ENCODE measurements at places on chromosomes 7 and 10.

DNA sequence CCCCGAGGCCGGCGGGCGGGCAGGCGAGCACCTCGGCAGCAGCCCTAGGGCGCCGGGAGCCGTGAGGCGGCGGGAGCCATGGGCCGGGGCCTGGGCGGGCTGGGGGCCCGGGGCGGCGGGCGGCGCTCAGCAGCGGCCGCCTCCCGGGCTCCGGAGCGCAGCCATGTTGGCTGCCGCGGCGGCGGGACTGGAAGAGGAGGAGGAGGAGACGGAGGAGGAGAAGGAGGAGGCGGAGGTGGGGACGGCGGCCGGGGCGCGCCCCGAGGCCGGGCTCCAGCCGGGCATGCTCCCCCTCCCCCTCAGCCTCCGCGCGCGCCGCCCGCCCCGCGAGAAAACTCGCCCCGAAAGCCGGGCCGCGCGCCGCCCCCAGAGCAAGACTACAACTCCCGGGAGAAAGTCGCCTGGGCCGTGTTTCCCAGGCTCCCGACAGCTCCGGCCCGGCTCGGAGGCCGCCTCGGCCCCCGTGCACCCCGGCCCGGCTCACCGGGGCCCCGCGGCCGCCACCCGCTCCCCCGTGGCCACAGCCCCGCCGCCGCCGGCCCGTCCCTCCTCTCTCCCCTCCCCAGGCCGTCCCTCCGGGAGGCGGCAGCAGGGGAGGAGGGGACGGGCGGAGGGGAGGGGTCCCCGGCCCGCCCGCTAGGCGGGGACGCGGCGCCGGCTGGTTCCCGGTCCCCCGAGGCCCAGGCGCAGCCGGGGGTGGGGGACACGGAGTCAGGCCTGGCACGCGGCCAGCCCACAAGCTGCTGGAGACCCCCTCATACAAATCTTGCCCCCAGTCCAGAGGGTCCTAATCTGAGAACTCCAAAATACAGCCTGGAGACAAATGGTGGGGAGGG lies at the start of gene DLG5:
Gene DLG5, minus strand, starts transcription at position 190 of the 836 bp plus-strand sequence. CDS start 235 bp downstream, outside the sequence.
- peak; percentile 25 for DNase-seq

DNA sequence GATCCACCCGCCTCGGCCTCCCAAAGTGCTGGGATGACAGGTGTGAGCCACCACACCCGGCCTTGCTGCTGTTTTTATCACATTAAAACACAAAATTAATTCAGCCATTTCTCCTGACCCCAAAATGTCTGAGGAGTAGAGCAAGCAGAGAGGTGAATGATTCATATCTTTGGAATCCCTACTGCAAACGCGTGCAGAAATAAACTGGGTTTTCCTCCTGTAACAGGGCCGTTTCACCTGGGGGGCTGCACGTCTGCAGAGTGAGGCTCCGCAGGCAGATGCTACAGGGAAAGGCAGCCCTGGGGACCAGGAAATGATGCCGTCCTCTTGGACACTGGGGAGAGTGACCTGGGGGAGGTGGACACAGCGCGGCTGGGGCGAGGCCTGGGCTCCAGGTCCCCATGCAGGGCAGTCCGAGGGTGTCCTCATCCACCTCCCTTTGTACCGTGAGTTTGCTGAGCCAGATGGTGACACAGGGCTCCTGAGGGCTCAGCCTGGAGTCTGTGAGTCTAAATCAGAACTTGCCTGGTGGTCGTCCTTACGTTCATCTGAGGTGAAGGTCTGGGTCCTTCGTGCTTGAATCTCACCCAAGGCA lies 41.9 kb downstream of the PDGFA start:
- no peak for DNase-seq

- DNase-seq: no peak
Measured at GRCh38 chr7:142717453-142717852, 31.8 kb upstream of the PRSS1 start.

- no peak for DNase-seq
Measured at GRCh38 chr10:79026806-79027146, 42.0 kb upstream of the ZMIZ1 start.

DNA sequence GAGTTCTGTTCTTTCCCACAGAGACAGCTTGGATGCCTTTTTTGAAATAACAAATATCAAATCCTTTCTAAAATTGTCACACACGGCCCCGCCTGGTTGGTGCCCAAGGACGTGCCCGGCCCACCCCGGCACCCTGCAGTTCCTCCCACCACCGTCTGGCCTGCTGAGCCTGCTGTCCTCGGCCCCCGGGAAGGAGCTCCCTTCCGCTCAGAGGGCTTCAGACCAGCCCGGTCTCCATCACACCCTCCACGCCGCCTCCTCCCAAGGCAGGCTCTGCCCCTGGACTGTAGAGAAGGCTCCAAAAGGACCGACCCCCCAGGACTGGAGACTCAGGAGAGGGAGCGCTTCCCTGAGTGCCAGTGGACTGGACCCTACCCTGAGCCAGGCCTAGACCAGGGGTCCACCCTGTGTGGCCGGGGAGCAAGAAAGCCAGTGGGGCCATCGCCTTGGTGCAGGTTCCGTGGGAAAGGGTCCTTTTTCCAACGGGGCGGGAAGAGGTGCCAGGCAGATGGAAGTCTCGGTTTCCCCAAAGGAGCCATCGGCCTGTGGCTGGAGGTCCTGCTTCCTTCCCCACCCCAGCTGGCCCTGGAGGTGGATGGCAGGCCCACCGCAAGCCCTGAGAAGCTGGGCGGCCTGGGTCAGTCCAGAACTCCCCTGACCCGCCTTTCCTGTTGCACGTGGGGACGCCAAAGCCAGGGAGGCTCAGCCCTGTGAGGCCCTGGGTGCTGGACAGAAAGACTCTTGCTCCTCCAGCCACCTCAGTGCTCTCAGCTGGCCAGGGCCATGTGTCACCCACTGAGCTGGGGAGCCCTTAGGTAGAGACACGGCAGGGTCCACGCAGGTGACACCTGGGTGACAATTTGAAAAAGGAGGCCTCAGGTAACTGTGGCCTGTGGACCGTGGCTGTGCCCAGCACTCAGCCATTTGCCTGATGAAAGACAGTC lies 69.8 kb downstream of the PWWP2B start:
- DNase-seq: no peak

GRCh38 chr10:13690281-13690825 lies 103.6 kb downstream of the PRPF18 start:
- DNase-seq: peak; percentile 75

GRCh38 chr7:142774826-142775225 lies 4.1 kb downstream of the PRSS2 start:
- peak; percentile 39 for DNase-seq

DNA sequence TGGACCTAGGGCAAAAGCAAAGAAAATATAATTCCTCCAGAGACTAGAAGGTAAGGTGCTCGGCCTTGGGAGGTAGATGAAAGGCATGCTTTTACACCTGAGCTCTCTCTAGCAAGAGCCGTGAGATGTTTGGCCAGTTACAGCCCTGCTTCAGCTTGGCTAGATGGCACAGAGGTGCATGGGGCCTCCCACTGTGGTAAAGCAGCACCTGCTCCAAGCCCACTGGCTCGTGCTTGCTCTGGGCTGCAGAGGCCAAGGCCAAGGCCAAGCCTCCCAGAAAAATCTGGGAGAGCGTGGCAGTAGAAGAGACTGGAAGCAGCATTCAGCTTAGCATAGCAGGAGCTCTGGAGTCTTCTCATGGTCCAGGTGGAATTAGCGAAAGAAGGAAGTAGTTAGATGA lies 31.0 kb upstream of the OPALIN start:
- DNase-seq: no peak

- no peak for DNase-seq
Measured at GRCh38 chr7:142892951-142893350, 7.4 kb upstream of the TRPV6 start.

GRCh38 chr10:12971001-12971788 lies 30.3 kb downstream of the CCDC3 start:
- DNase-seq: no peak

- no peak for DNase-seq
Measured at GRCh38 chr10:84908491-84908890, 580.1 kb downstream of the CCSER2 start.

GRCh38 chr10:1228467-1228975 lies 172.3 kb downstream of the WDR37 start:
- no peak for DNase-seq

DNA sequence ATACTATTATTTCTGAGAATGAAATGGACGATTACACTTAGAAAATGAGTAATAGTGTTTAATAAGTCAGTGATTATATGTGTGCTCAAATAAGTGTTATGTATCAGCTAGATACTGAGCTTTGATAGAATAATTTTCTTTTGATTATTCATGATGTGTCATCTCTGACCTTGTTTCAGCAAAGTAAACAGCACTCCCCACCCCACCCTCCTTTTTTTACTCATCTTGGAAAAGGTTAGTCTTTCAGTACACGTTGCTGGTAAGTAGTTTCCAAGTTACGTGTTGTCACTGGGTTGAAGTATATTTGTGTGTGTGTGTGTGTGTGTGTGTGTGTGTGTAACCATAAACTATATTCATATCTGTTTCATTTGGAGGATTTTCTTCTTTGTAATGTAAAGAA lies 84.1 kb downstream of the GNAI1 start:
- DNase-seq: peak; percentile 86

DNA sequence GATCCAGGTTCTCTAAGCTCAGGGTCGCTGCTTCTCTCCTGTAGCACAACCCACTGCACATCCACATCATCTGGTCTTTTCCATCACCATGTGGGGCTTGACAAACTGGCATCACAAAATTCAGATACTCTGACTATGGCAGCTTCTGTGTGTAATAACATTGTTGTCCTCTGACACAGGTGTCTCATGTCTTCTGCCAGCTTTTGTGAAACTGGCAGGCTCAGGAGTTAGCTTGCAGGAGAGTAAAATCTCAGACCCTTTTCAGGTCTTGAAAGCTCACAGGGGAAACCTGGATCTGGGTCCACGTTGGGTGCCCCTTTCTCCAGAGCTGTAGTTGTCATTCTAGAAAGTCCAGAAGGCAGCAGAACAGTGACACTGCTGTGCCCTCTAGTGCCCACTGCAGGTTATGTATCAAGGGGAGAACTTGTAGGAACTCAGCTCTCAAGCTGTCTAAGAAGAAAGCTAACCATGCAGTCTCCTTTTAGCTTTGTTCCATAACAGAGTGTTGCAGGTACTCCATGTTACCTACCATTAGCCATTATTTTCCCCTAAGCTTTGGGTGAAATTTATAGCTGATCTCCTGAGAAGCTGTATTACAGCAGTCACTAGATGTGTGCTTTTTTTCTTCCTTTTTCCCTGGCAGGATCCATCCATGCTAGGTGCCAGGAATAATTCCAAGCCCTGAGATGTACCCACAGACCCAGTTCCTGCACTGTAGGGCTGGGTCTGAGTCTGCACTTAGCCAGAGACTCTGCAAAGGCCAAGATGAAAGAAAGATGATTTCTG lies 102.7 kb downstream of the ZNF248 start:
- DNase-seq: no peak

DNA sequence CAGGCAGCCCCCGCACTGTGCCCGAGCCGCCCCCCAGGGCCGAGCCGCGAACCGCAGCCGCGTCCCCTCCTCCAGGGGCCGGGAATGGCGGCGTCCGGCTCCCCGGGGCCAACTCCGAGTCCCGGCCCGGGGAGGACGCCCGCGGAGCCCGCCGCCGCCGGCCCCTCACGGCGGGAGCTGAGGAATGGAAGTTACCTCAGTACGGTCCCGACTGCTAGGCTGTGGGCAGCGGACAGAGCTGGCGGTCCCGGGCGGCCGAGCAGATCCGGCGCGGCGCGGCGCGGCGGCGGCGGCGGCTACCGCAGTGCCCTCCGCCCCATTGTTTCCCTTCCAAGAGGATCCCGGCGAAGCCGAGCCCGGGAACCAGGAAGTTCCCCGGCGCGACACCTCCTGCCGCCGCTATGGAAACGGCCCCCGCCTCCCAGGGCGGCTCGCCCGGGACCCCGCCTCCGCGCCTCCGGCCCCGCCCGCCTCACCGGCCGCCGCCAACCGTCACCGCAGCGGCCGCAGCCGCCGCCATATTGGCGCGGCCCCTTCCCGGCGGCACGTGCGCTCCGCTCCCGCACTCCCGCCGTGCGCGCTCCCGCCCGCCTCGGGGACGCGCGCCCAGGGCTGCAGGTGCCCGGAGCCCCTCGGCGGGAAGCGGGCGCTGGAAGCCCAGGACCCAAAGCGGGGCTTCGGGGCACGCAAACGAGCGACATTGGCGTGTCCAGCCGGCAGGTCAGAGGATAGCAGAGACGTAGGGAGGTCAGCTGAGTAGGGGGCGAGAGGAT lies at the start of gene USP6NL:
Gene USP6NL, minus strand, starts transcription at position 403 of the 773 bp plus-strand sequence. CDS start 14,016 bp downstream, outside the sequence.
- DNase-seq: peak; percentile 80

DNA sequence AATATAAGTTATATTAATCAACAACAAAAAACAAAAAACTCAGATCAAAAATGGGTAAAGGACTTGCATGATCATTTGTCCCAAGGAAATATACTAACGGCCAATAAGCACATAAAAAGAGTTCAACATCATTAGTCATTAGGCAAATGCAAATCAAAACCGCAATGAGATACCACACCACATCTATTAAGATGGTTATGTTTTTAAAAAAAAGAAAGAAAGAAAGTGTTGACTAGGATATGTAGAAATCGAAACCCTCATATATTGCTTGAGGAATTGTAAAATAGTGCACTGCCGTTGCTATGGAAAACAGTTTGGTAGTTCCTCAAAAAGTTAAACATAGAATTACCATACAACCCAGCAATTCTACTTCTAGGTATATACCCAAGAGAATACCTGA lies 39.4 kb upstream of the CTNNA3 start:
- no peak for DNase-seq

GRCh38 chr7:157828881-157829280 lies 492.1 kb downstream of the DNAJB6 start:
- no peak for DNase-seq

- peak; percentile 59 for DNase-seq
Measured at GRCh38 chr10:32937911-32938424, 20.1 kb downstream of the ITGB1 start.

DNA sequence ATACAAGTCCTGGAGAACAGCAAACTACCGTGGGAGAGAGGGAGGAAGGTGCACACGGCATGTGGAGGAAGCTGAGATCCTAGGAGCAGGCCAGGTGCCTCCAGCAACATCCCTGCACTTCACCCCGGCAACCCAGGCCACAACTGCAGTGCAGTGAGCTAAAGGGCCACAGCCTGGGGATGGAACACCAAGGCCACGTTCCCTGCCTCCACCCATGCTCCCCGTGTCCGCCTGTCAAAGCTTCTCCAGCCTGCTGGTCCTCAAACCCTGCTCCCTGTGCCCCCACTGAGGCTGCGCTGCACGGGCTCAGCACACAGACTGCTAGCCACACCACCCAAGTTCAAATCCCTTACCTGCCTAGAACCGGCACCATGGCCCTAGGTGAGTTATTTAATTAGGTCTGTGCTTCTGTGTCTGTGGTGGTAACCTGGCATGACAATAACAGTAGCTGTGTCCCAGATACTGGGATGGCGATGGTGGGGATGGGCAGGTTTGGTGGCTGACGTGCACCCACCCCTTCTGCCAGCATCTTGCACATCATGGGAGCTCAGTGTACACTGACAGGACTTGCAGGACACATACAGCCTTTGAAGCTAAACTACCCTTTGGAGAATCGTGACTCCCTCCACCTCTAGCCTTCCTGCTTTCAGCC lies 85.5 kb downstream of the FAM53B start:
- no peak for DNase-seq

DNA sequence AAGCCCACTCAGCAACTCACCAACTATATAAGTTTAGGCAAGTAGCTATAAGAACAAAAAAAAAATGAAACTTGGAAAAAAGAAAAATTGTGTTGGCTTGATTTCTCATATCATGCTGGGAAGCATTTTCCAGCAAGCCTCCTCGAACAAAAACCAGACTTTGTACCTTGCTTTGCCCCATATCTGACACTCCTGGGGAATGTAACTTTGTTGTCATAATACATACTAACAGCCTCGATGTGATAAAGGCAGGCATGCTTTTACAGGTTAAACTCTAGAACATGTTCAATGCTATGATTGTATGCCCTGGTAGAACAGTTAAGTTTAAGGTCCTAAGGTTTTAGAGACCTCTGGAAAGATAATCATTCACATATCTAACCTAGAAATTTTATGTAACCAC lies 11.6 kb downstream of the CFAP43 start:
- no peak for DNase-seq
